ENCODE measurements at places on chromosomes 2 and 18.

DNA sequence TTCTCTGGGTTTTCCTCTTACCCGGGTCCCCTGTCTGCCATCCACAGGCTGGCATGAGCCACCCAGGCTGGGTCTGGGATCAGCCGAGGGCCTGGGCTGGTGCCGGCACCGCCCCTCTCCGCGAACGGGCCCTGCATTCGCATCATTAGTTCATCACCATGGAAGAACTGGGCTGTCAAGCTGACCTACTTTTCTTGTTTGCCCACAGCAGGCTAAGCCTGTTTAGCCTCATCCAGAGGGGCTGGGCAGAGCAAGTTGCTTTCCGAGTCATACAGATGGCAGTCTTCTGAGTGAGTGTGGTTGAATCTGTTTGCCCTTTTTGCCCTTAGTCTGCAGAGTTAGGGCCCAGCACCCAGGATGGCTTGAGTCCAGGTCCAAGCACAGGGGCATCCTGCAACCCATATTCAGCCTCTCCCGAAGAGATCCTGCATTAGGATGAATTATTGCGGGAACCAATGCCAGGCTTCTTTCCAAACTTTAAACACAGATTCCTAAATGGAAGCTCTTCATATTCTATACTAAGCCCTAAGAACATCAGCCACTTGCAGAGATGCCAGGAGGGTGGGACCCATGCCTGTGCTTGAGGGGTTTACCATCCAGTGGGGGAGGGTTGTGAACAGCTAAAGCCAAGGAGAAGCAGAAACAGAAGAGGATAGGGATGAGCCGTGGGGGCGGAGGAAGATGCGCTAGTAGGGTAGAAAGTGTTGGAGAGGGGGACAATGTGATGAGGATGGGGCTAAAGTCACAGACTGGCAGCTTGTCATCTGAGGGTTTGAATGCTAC is 68.0 kb downstream of the NPAS2 start:
- no peak for DNase-seq

GRCh38 chr2:9494081-9494480 is 19.7 kb downstream of the IAH1 start:
- DNase-seq, result no peak

DNA sequence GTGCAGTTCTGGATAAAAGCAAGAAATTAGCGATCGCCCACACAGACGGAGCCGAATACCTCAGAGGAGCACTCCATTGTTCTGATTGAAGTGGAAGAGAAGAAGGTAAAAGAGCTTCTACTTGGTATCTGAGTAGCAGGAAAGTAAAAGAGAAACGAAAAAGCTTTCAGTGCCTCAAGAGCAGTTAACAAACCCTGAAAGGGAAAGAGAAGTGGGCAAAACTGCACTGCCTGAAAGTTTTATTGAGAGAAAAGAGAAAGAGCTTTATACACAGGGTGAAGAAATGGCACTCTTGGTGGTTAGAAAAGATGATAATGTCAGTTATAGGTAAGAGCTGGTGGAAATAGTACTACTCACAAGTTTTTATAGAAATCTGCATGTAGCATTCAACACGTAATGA is 192.8 kb downstream of the CDCA7 start:
- no peak for DNase-seq

DNA sequence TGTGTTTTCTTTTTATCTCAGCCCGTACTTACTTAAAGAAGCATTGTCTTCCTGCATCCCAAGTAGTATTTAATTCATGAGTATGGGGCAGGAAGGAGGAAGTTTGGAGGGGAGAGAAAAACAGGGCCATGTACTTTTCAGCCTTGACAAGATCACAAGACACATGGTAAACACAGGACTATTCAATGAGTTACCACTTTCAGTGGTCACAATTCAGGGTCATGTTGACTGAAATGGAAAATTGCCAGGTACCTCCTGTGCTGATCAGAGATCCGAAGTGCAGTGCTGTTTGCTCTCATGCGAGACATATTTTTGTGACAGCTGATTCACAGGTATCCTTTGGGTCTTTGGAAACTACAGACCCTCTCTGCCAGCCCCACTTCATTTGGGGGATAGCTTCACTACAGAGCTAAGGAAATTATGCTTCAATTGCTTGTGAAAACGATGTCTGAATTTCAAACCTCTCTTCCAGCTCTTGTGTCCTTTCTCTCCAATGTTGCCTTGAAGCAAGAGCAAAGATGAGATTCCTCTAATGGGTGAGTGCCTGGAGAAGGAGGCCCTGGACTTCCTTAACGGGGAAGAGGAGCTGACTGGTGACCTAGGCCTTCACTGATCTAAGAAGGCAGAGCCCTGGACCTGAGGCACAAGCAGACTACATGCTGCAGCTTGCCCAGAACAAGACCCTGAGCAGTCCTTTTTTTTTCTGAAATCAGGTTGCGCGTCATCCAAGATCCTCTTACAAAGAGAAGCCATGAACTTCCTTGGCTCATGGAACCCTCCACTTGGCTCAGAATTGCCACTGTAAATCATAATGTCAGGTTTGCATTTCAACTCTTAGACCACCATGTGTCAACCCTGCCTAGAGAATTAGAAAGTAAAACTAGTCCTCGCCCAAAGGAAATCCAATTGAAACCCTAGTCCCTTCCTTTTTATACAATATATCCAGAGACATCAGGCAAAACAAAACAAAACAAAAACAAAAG is 44.1 kb downstream of the EVA1A start:
- peak; percentile 27 for DNase-seq

All from astrocyte (in vitro differentiated cells and primary cell).